ENCODE measurements at places on chromosomes 3 and 15.

GRCh38 chr3:86147119-86147518 lies 843.8 kb downstream of the VGLL3 start:
- DNase-seq, result no peak

- no peak for DNase-seq
Observed at GRCh38 chr3:32501783-32502117, 902 bp downstream of the CMTM6 start.

DNA sequence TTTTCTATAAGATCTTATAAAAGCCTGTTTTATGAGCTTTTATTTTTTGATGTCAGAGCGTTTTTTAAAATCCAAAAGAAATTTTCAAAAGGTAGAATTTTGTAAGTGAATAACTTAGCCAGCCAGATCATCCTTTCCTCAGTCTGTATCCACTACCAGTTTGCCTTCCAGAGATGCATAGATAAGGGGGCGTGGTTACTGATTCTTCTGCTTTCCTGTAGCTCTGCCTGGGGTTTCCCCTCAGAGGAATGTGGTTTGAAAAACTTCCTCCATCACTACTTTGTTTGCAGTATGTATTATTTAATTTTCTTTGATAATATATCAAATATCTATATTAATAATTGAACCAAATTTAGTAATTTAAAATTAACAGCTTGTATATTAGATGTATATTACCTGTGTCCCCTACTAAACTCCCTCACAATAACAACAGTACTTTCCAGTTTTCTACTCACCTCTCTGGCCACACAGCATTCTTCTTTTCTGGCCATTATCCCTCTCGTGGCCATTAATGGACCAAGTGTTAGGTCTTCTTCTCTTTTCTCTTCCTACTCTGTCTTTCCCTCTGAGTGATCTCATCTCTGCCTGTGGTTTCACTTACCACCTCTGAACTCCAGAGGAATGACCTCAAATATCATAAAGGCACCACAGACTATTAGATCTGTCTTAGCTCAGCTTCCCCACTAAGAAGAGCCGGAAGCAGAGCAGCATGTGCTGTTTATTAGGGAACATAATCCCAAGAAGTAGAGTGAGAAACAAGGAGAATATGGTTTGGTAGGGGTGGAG lies 239.7 kb downstream of the UBE2E2 start:
- no peak for DNase-seq

- no peak for DNase-seq
Observed at GRCh38 chr3:168364967-168365366, 269.2 kb upstream of the GOLIM4 start.

- no peak for DNase-seq
Observed at GRCh38 chr3:77160931-77161497, 121.1 kb downstream of the ROBO2 start.

- no peak for DNase-seq
Observed at GRCh38 chr15:29534378-29534777, 264.8 kb upstream of the NSMCE3 start.

- DNase-seq, result no peak
Observed at GRCh38 chr15:76298986-76299385, 12.3 kb downstream of the ETFA start.

GRCh38 chr3:111418391-111418790 lies 123.6 kb upstream of the CD96 start:
- no peak for DNase-seq

- peak; percentile 89 for DNase-seq
Observed at GRCh38 chr3:50358911-50359759, at the start of gene TMEM115. TMEM115 (minus strand) TSS chr3:50359521; CDS start chr3:50359063, 458 bp downstream.

GRCh38 chr15:71182522-71182921 lies 67.3 kb downstream of the THSD4 start:
- no peak for DNase-seq

DNA sequence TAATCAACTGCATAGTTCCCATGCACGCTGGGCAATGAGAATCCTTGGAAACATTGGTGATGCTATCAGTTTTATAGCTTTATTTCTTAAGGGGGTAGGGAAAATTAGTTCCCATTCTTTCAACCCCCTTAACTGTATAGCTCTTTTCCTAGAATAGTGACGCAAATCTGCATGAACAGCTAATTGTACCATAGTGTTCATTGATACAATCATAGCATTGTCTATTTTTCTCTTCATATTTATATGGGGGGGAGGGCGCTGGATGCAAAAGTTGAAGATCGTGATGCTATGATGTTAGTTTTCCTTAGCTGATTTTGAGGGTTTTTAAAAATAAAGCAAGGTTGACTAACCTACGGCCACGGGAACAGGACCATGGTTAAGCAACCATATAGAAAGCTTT lies 32.4 kb upstream of the SAMMSON start:
- DNase-seq, result no peak

DNA sequence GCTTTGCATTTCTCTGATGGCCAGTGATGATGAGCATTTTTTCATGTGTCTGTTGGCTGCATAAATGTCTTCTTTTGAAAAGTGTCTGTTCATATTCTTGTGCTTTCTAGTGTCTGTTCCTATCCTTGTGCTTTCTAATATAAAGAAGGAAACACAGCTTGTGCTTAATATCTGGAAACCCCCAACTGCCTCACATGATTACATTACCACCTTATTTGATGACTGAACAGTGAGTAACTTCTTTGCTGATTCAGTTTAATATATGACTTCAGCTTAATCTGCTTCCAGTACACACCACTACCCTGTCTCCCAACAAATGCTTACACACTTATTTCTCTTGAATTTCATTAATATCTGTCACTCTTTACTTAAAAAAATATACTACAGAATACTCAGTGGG lies 835.1 kb downstream of the EDEM1 start:
- DNase-seq, result no peak

DNA sequence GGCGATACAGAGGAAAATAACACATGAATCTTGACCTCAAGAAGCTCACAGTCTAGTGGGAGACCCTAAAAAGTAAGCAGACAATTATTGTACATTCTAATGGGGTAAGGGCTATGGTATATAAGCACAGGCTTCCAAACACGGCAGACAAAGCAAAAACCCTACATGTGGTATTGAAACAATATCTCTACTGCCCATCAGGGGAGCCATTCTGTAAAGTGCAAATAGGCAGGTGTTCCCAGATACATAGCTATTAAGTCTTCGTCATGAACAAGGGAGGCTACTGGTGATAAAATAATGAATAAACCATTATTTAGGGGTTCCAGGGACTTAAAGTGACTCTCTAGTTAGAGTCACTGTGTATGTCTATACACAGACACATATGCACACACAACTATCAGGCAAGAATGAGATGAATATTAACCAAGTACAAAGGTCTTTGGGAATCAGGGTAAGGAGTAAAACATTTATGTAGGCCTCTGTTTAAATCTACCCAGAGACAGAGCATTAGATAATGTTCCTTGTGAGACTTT lies 38.7 kb upstream of the ASB14 start:
- no peak for DNase-seq

- no peak for DNase-seq
Observed at GRCh38 chr3:14016900-14017475, 107.7 kb downstream of the CHCHD4 start.

DNA sequence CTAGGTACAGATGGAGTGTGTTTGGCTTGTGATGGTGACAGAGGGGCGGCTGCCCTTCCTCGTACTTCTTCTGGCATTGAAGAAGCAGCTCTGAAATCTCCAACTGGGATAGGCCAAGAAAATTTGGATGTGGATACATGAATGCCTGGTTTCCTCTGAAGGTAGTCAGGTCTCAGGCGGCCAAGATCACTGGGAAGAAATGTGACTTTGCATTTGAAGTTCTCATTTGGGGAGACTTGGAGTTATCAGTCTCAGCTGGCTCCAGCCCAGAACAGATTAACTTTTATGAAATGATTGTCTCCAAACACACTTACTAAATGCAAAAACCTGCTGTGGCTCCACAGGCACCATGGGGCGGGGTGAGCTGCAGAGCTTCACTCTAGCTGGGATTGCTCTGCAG lies 215.9 kb downstream of the THSD4 start:
- DNase-seq, result no peak

- no peak for DNase-seq
Observed at GRCh38 chr15:82921939-82922338, 30.6 kb downstream of the HOMER2 start.

- DNase-seq, result no peak
Observed at GRCh38 chr15:47620960-47621681, 96.2 kb upstream of the SEMA6D start.

DNA sequence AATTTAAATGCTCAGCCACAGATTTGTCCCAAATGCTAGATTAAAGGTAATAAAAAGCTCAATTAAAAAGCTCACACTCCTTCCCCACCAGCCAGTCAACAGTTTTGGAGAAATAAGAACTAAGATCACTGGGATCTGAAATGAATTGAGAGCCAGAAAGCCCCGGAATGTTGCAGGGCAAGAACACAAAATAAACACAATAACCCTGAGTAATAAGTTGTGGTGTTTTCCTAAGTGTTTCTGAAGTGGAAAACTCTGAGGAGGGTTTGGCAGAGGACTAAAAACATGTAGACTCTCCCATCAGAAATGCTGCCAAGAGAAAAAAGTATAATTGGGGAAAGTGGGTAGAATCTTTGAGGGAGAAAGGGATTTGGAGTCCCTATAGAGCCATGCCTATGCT lies 127.8 kb downstream of the ABI3BP start:
- no peak for DNase-seq

DNA sequence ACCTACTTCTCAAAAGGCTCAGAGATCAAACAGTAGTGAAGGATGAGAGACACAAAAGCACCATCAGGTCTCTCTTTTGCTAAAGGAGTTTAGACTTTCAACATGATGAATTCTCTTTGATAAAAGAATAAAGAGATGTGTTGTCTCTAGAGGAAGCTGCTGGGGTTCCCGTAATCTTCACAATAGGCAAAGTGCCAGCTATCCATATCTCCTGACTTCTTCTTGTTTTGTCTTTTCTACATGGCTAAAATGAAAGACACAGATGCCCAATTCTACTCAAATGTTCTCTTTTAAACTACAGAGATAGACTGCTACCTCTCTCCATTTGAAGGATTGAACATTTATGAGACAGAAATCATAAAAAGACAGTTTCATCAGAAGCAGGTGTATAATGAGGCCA lies 38.4 kb upstream of the TUSC7 start:
- DNase-seq, result no peak

DNA sequence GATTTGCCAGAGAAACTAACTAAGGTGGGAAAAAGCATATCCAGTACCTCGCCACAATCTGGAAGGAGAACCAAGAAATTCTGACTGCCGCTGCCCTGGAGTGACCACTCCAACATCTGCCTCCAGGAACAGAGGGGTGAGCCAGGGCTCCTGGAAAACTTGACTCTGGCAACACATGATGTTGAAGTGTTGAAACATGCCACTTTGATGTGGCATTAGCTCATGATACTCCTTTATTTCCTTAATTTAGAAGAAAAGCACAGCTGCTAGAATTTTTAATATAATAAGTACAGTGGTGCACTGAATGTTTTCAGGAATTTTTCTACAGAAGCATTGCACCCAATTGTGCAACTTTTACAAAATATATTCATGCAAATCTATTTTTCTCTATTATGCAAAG lies 109.9 kb upstream of the BCL6 start:
- no peak for DNase-seq

- no peak for DNase-seq
Observed at GRCh38 chr15:73328149-73328820, 40.5 kb downstream of the HCN4 start.

Data from effector memory CD4-positive, alpha-beta T cell (primary cell).